ENCODE measurements at places on chromosomes 5 and 9. TPM values are rescaled to one million over a fixed set of nuclear protein-coding genes. Genes with fewer than 3 reads are reported as not detected.

The TSSK1B gene
- under 0.01 TPM for total RNA-seq

DNA sequence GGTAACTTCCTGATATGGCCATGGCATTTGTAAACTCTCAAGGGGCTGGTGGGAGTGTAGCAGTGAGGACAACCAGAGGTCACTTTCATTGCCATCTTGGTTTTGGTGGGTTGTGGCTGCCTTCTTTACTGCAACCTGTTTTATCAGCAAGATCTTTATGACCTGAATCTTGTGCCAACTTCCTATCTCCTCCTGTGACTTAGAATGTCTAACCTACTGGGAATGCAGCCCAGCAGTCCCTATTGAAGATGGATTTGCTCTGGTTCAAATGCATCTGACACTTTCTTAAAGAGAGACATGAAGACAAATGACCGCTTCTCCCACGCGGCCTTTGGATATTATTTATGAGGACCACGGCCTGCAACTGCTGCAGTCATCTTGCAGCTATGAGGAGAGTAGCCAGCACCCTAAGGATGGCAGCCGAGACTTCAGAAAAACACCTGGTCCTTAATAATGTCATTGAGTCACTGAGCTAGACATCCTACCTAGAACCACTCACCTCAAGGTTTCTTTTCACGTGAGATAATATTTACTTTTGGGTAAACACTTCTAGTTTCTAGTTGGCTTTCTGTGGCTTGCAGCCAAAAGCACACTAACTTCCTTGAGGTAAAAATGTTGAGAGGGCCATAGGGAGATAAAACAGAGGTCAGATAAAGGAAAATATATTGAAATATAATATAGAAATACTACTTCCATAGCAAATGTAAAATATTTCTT is 28.2 kb downstream of the CETN3 start:
- no peak for DNase-seq

- no peak for DNase-seq
Measured at GRCh38 chr9:83327323-83327722, 210.9 kb downstream of the FRMD3 start.

DNA sequence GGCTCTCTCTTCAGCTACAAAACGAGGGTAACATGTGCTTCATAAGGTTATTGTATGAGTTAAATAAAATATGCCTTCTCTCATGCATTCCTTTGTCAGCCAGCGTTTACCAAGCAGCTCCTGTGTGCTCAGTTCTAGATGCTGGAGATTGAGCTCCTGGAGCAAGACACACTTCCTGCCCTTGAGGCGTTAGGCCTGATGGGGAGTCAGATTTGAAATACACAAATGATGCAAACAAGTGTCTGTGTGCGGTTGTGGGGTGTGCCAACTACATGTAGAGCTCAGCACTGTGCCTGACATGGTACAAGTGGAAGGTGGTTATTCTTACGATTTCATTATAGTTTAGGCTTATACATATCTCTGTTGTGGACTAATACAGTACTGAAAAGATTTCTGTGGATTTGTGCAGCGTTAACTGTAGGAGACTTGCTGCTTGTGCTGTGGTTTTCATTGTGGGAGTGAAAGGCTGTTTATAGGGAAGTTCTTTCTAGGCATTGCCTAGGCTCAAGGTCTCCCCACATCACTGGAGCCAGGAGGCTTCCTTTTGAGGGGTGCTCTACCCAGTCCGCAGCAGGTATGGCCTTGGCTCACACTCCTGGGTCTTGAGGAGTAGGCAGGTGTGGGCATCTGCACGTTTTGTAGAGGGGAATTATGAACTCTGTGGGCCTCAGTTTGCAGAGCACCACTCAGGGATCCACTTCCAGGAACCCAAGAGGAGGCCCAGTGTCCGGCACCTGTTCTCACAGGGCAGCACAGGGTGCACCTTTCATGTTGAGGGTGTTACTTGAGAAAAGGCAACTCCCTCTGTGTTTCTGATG is 39.8 kb upstream of the ANGPTL2 start:
- no peak for DNase-seq

GRCh38 chr9:16950051-16950450 is 79.6 kb upstream of the BNC2 start:
- DNase-seq, result no peak

- peak; percentile 17 for DNase-seq
Measured at GRCh38 chr5:130601-131131, 38.7 kb downstream of the PLEKHG4B start.

DNA sequence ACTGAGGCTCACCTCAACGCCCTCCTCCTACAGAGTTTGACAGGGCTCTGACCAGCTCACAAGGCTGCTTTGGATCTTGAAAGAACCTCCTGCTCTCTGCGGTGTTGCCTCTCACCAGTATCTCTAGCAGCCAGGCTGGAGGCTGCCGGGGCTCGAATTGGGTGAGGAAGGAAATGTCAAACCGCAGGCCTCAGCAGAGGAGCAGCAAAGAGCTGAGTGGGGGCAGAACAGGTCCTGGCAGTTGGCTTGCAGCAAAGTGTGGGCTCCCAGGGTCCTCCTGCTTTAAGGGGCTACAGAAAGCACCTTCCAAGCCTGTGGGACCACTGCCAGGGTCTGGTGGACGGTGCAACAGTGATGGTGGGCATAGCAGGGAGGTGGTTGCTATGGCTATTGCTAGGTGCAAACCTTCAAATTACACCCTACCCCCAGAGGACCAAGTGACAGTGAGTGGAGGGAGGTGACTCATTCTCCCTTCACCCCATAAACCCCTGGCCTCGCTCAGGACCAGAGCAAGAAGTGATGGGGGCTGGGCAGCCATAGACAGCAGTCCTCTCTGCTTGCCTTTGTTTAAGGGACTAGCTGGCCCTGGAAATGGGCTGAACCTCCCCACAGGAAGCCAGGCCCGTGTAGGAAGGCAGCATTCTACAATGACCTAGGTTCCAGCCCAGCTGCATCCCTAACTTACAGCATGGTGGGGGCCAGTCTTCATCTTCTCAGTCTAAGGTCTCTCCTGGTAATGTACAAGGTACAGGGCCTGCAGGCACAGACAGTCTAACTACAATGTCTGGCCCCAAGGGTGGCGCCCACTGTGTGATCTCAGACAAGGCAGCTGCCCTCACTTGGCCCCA is 18.7 kb downstream of the LCP2 start:
- DNase-seq, result no peak

The SHLD3 gene
- total RNA-seq, result 1.9 TPM

The ADGRD2 gene
- total RNA-seq, result not detected

- no peak for DNase-seq
Measured at GRCh38 chr5:127447827-127448226, 69.6 kb upstream of the PRRC1 start.

DNA sequence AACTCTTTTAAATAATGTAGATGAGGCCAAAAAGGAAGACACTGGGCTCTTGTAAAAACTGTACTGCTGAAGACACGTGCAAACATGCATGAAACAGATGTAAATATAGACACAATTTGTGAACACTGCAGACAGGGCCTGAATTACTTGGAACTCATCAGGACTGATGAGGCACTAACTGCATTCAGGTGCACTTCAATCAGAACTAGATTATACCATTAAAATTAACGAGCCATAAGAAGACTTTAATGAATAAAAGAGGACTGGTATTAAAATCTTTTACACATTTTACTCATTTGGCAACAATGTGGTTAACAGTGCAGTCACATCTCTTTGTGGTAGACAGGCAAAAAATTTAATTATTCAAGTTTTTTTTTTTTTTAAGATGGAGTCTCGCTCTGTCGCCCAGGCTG is 13.4 kb upstream of the ZCCHC9 start:
- DNase-seq, result no peak

- DNase-seq, result no peak
Measured at GRCh38 chr5:4518903-4519672, 621.0 kb upstream of the ADAMTS16 start.

GRCh38 chr5:73337586-73338255 is 110.9 kb downstream of the FOXD1 start:
- no peak for DNase-seq

The AGXT2 gene
- not detected for total RNA-seq

DNA sequence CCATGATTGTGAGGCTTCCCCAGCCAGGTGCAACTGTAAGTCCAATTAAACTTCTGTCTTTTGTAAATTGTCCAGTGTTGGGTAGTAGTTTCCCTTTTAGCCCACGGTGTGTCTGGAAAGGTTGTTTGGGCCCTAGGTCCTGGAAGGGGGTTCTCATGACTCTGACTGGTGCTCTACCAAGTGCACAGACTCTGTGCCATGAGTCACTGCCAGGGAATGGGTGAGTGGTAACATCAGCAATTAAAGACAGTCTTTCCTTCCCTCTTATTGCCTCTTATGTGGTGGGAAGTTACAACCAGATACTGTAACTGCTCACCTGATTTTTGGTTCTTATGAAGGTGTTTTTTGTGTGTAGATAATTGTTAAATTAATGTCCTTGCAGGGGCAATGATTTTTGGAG is 141.2 kb downstream of the PRDM9 start:
- no peak for DNase-seq

DNA sequence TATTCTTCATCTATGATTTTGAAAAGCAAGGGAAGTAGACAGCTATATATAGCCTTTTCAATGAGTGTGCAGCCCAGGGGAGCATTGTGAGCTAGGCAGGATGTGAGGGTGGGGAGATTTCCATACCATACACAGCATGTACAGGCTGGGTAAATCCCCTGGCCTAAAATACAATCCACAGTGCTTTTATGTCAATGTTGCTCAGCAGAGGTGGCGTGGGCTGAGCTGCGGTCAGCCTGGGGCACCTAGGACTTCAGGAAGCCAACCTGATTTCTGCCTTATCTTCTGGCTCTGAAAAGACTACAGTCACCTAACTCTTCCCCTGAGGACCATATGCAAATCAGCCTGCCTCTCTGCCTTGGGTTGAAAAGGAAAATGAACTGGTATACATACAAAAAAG is 6.3 kb upstream of the GARIN3 start:
- peak; percentile 83 for DNase-seq

- DNase-seq, result peak; percentile 92
Measured at GRCh38 chr5:147576646-147577535, 67.0 kb upstream of the DPYSL3 start.

GRCh38 chr9:5646116-5646515 is 17.2 kb downstream of the RIC1 start:
- no peak for DNase-seq

GRCh38 chr5:121325930-121326329 is 525.8 kb upstream of the FTMT start:
- DNase-seq, result no peak

DNA sequence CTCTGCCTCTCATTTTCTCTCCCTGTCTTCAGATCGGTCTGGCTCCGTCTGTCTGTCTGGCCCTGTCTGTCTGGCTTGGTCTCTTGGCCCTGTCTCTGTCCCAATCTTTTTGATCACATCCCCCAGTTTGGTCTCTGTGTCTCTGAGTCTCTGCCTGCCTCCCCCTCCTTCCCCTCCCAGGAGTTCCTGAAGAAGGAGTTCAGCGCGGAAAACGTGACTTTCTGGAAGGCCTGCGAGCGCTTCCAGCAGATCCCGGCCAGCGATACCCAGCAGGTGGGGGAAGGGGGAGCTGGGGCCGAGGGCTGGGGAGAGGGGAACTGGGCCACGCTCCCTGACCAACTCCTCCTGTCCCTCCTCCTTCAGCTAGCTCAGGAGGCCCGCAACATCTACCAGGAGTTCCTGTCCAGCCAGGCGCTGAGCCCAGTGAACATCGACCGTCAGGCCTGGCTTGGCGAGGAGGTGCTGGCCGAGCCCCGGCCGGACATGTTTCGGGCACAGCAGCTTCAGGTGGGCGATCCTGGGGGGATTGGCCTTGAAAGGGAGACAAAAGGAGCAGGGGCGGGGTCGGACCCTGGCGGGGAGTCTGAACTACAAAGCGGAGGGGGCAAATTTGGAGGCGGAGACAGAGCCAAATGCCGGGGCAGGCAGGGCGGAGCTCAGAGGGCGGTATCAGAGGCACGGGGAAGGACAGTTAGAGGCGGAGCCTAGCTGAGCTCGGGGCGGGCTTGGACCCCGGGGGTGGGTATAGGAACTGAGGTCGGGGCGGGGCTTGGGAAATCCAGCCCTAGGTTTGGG is 9.0 kb downstream of the RGS14 start:
- DNase-seq, result peak; percentile 94

The DDX4 gene
- not detected for total RNA-seq

The GPX3 gene
- 1,665 TPM for total RNA-seq

GRCh38 chr5:40499518-40500273 is 180.0 kb upstream of the PTGER4 start:
- DNase-seq, result no peak

The ARID3C gene
- not detected for total RNA-seq

- DNase-seq, result no peak
Measured at GRCh38 chr9:136021872-136022681, 60.9 kb upstream of the UBAC1 start.

DNA sequence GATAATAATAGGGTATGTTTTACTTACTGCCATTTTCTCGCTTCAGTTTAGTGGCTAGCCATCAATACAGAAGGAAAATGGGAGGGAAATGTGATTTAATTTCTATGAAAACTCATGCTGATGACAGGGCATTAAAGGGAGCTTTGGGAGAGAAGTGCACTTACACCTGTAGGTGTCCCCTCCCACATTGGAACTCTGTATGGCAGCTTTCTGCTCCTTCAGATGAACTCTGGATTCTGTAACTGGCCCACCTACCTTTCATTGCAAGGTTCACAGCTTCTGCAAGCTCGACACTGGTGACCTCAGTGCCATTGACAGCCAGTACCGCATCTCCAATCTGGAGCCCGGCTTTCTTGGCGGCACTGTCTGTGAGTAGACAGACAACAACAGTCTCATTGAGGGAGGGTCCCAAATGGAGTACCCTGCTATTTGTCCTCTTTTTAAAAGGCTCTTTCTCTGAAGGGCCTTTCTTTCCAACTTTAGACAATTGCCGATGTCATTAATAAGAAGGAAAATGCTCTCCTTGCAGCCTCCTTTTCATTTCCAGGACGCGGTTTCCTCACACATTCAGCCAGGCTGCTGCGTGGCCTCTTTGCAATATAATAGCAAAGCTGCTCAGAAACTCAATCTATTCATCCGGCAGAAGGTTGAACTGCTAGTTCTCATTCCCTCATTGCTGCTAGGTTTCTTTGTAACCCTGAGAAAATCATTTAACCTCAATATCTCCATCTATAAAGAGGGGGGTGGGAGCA is 63.6 kb downstream of the NUDT12 start:
- DNase-seq, result no peak

DNA sequence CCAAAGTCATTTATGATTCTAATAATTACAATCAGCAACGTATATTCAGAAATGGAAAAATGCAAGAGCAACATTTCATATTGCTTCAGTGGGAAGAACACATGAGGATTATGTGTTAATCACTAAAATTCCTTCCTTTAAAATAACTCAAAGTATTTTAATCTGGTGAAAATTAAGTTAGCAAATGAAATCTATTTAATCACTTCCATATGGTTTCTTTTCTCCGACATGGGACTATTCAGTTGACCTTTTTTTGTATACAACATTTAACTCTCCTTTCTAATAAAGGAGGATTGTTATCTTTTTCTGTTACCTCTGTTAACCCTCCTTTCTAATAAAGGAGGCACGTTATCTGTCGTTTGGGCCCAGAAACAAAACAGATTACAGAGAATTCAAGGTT is 59.9 kb downstream of the HOMER1 start:
- DNase-seq, result no peak

The FGF10 gene
- total RNA-seq, result 3.7 TPM

DNA sequence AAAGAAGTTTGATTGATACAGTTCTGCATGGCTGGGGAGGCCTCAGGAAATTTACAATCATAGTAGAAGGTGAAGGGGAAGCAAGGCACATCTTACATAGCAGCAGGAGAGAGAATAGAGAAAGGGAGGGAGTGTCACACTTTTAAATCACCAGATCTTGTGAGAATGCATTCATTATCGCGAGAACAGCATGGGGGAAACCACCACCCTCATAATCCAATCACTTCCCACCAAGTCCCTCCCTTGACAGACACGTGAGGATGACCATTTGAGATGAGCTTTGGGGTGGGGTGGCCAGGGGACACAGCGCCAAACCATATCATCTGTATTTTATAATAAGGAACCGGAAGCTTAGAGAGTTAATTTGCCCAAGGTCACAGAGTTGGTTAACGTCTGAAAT is 13.7 kb upstream of the FOCAD start:
- no peak for DNase-seq

Measured in esophagus muscularis mucosa (tissue), 4 donors.